ENCODE measurements at places on chromosomes 4 and X. TPM values are rescaled to one million over a fixed set of nuclear protein-coding genes. Genes with fewer than 3 reads are reported as not detected.
A peak's percentile ranks its signal among the peaks of the same experiment; 100 is the strongest.

SUPT20HL2 gene
- total RNA-seq, result not detected

DNA sequence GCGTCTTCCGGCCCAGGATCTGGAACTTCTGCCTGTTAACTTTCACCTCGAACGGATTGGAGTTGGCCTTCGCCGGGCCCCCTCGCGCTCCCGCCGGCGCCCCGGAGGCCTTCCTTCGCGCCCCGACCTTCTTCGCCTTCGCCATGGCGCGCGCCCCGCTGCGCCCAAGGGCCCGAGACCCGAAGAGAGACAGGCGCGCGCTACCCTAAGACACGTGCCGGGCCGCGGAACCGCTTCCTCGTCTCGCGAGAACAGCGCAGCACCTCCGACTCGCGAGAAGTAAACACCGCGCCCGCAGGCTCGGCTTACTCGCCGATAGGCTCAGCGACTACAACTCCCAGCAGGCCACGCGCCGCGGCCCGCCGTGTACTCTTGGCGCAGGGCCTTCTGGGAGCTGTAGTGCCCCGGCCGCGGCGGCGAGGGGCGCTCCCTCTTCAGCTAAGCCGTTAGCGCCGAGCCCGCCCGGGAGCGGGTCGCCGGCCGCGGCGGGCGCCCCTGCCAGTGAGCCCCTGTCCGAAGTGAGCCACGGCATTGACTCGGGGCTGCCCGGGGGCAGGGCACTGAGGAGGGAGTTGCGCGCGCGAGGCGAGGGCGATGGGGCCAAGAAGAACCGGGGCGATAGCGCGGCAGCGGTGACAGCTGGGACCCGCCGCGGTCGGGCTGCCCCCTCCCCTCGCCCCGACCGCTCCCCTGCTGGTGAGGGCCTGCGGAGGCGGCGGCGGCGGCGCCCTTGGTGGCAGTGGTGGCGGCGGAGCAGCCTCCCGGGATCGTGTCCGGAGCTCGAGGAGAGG lies at the start of the genes GRK4 and NOP14:
Gene GRK4 (plus strand): TSS at position 397 of the 791 bp plus-strand sequence. CDS start 500 bp downstream, outside the sequence.
Gene NOP14 (minus strand): TSS at position 232 of the 791 bp plus-strand sequence. CDS start 87 bp downstream, at position 145.
- H3K4me1 ChIP-seq, result peaks cover 37% of the 10 kb centered on the region
- peak; percentile 94 for DNase-seq
- no peaks in the 10 kb centered on the region for H3K36me3 ChIP-seq
- peak within 1 kb of the TSS; percentile 84 for H3K4me3 ChIP-seq
- H3K27me3 ChIP-seq, result no peaks in the 10 kb centered on the region

DNA sequence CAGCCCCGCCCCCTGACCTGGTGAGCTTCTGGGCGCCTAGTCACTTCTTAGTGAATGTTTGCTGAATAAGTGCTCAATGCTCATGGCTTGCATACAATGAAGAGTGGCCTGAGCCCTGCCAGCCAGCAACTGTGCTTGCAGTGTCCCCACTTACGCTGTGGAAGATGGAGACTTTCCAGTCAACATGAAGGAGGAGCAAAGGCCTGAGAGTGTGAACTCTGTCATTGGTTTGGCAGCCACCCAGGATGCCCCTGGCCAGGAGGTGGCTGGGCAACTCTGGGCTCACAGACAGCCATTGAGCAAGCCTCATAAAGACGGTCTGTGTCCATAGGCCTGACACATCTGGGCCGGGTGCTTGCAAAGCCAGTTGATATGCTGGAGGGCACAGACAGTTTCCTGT lies 72.1 kb upstream of the MAMLD1 start:
- no peak overlapping the region for H3K27ac ChIP-seq
- no peak for DNase-seq

DNA sequence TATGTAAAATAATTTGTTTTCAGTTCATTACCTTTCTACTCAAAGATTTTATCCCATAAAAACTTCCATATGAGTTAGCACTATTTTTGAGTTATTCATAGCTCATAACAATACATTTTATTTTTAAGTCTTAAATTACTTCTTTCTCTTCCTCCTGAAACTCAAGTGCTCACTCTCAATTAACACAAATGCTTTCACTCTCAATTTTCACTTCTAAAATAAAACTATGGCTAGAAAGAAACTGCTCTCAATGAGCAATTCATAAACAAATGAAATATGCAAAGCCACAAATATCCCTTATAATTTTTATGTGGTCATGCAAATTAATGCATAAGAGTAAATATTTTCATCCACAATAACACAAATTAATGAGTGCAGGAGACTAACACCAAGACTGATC lies 38.8 kb downstream of the MAML3 start:
- no peaks in the 10 kb centered on the region for H3K27me3 ChIP-seq
- H3K27ac ChIP-seq, result no peak overlapping the region
- no peak overlapping the region for H3K4me3 ChIP-seq
- no peaks in the 10 kb centered on the region for H3K36me3 ChIP-seq
- DNase-seq, result no peak
- H3K4me1 ChIP-seq, result peaks cover 5% of the 10 kb centered on the region

DNA sequence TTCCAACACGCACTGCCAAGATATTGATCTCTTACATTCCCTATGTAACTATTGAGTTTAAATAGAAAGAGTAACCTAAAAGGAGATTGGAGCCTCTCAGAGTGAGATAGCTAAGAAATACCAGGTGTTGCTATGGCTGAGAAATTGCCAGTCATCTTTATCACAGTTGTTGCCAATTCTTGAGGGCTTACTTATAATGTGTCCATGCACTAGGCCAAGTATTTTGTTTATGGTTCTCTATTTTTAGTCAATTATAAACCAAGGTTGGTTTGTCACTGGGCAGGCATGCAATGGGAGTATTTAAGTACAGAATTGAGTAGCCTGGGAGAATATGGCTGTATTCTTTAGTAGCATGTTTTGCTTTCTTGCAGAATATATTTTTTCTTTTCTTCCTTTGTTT lies 201.6 kb downstream of the TEX13A start:
- no peak overlapping the region for H3K27ac ChIP-seq
- no peaks in the 10 kb centered on the region for H3K36me3 ChIP-seq
- DNase-seq, result no peak

- DNase-seq, result peak; percentile 47
- 0 out of 3 replicates have a peak, but pooled peaks cover 2% of the 10 kb centered on the region for H3K36me3 ChIP-seq
- H3K27ac ChIP-seq, result peak within 1 kb of the TSS; percentile 90
- H3K27me3 ChIP-seq, result no peaks in the 10 kb centered on the region
These were observed at the start of gene USP11 for GRCh38 chrX:47232803-47233332. USP11 (plus strand) TSS chrX:47233009; CDS start chrX:47233044, 35 bp downstream.

- no peaks in the 10 kb centered on the region for H3K36me3 ChIP-seq
- H3K27me3 ChIP-seq, result no peaks in the 10 kb centered on the region
- no peak for DNase-seq
- H3K27ac ChIP-seq, result no peak overlapping the region
- no peaks in the 10 kb centered on the region for H3K4me1 ChIP-seq
These were observed 49.5 kb downstream of the ZNF718 start for GRCh38 chr4:173666-174314.

- H3K36me3 ChIP-seq, result no peaks in the 10 kb centered on the region
- no peak for DNase-seq
- H3K4me1 ChIP-seq, result peaks cover 21% of the 10 kb centered on the region
- no peaks in the 10 kb centered on the region for H3K27me3 ChIP-seq
These were observed 58.5 kb downstream of the ARHGAP10 start for GRCh38 chr4:147790412-147790811.
